ENCODE measurements at places on chromosomes 12 and 14.

GRCh38 chr12:113239811-113240331, 18.6 kb downstream of the TPCN1 start:
- peak overlapping the region; percentile 36 for H3K27ac ChIP-seq
- H3K27me3 ChIP-seq = no peaks in the 10 kb centered on the region
- peaks cover 83% of the 10 kb centered on the region for H3K4me1 ChIP-seq
- peaks cover 6% of the 10 kb centered on the region for H3K36me3 ChIP-seq
- peak; percentile 58 for DNase-seq

DNA sequence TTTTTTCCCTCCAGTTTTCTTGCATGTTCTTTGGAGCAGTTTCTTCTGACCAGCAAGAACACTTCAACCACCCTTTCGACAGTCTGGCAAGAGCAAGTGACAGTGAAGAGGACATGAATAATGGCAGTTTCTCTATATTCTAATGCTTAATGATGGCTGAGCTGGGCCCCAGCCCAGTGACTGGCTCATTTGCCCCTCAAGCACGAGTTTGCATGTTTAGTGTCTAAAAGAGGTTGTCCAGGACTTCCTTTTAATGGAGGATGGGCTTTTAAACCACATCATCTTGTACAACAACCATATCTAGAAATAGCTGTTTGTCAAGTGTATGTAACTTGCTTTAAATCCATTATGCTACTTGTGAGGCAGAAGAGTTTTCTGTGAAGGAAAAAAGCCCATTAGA, 28.4 kb downstream of the RAD9B start:
- no peak overlapping the region for H3K27ac ChIP-seq
- H3K4me1 ChIP-seq = peaks cover 33% of the 10 kb centered on the region
- no peaks in the 10 kb centered on the region for H3K27me3 ChIP-seq
- no peak overlapping the region for H3K4me3 ChIP-seq
- DNase-seq = no peak
- peaks cover 13% of the 10 kb centered on the region for H3K36me3 ChIP-seq

DNA sequence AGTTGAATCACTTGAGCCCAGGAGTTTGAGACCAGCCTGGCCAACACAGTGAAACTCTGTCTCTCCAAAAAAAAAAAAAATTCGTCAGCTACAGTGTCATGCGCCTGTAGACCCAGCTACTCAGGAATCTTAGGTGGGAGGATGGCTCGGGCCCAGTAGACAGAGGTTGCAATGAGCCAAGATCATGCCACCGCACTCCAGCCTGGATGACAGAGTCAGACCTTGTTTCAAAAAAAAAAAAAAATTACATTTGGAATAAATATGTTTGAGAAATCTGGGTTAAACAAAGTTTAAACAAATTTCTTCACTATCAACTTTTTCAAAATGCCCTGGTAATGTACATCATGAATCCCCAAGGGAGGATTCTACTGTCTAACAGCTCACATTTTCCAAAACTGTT, 187.0 kb upstream of the RASSF8 start:
- no peak for DNase-seq
- no peaks in the 10 kb centered on the region for H3K4me1 ChIP-seq
- H3K27ac ChIP-seq = no peak overlapping the region
- H3K36me3 ChIP-seq = no peaks in the 10 kb centered on the region
- H3K27me3 ChIP-seq = no peaks in the 10 kb centered on the region

DNA sequence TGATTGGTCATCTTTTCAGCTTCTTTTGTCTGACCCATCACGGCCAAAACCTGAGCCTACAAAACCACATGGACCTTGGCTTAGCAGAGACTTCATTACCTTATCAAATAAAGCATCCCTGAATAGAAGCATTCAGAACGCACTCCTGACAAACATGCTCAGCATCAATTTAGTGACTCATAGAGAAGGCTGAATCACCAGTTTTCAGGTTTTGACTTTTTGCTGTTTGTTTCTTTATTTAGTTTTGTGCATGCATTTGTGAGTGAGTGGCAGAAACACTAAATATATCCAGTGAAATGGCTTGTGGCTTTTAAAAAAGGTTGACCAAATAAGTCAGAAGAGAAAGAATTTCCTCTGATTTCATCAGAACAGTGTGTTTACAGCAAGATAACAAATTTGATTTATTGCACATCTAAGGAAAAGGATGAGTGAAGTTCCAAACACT, 19.0 kb upstream of the OVCH1 start:
- peaks cover 3% of the 10 kb centered on the region for H3K36me3 ChIP-seq
- H3K4me3 ChIP-seq = no peak overlapping the region
- no peaks in the 10 kb centered on the region for H3K4me1 ChIP-seq
- H3K27ac ChIP-seq = no peak overlapping the region
- H3K27me3 ChIP-seq = no peaks in the 10 kb centered on the region
